Lung (tissue), 17 donors: ENCODE measurements at places on chromosomes 11 and 22. TPM values are rescaled to one million over a fixed set of nuclear protein-coding genes. Genes with fewer than 3 reads are reported as not detected.

GRCh38 chr11:65327021-65327420, 6.6 kb upstream of the DPF2 start:
- H3K27me3 ChIP-seq = no peaks in the 10 kb centered on the region
- H3K36me3 ChIP-seq = peaks cover 5% of the 10 kb centered on the region
- H3K27ac ChIP-seq = no peak overlapping the region
- no peak for DNase-seq
- H3K4me1 ChIP-seq = peaks cover 1% of the 10 kb centered on the region
- no peak overlapping the region for H3K4me3 ChIP-seq

Gene RAB38
- polyA plus RNA-seq = 6.0 TPM

Gene SLC25A18
- polyA plus RNA-seq = 0.75 TPM

GRCh38 chr22:48750826-48751440, 1076.7 kb downstream of the BRD1 start:
- H3K36me3 ChIP-seq = no peaks in the 10 kb centered on the region
- H3K27me3 ChIP-seq = no peaks in the 10 kb centered on the region
- H3K4me1 ChIP-seq = no peaks in the 10 kb centered on the region
- DNase-seq = no peak

Gene CCDC15
- polyA plus RNA-seq = 0.91 TPM

DNA sequence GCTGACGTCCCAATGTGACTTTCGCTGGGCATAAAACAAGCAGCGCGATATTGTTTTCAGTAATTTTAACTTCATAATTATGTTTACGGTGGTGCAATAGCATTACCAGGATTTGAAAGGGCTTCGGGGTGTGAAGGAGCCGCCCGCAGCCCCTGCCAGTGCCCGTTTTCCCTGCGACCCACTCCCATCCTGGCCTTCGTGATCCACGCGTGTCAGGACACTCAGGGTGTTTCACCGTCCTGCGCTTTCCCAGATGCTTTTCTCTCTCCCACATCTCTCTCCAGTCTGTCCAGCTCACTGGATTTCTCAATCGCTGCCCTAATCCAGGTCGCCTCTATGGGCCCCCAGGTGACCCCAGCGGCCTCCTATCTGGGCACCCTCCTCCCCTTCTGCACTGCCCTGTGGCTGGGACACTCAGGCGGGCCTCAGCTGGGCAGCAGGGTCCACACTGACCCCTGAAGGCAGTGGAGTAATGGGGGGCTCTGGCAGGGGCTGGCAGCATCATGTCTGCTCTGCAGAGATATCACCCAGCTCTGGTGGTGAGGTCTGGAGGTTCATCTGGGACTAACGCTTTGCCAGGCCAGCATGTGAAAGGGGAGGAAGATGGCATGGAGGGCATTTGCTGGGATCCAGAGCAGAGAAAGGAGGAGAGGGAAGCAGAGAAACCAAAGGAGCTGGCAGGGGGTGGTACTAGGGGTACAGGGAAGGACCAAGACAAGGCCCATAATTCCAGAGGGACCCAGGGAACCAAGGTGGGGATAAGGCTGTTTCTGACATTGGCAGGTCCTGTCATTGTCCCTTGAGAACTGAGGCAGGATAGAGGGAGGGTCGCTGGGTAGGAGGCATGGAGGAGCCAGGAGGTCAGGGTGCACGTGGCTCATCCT, 622.8 kb downstream of the BRD1 start:
- H3K4me1 ChIP-seq = peaks cover 5% of the 10 kb centered on the region
- peaks cover 7% of the 10 kb centered on the region for H3K27me3 ChIP-seq
- H3K27ac ChIP-seq = no peak overlapping the region
- H3K36me3 ChIP-seq = no peaks in the 10 kb centered on the region
- DNase-seq = no peak
- H3K4me3 ChIP-seq = no peak overlapping the region

Gene SCGB1D1
- not detected for polyA plus RNA-seq
